ENCODE measurements at places on chromosomes 1 and 21. TPM values are rescaled to one million over a fixed set of nuclear protein-coding genes. Genes with fewer than 3 reads are reported as not detected.
A peak's percentile ranks its signal among the peaks of the same experiment; 100 is the strongest.

GRCh38 chr1:6889875-6890480 lies 104.7 kb downstream of the CAMTA1 start:
- DNase-seq, result peak; percentile 49

- DNase-seq, result no peak
Measured at GRCh38 chr1:145959333-145959732, 1.5 kb upstream of the LIX1L start.

DNA sequence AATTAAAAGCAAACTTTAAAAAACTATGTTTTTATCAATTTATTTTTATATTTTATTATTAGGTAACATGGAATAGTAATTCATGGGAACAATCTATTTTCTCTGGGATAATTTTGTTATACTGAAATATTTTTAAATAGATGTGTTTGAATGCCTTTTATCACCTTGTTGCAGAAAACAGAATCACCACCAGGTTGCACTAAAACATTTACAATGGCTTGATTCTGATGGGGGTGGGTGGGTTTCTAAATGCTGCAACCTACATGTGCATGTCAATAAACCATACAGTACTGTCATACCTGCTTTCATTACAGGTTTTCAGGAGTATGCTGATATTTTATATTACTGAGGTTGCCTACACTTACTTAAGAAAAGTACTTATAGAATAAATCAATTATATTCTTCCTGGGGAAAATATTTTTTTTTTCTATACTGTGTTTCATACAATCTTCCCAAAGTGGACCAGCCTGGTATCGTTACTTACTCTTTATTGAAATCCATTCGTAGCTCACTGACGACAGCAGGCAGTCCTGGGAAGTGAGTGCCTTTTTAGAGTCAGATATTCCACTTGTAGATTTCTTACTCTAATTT lies 132.8 kb downstream of the PTPRC start:
- DNase-seq, result no peak

DNA sequence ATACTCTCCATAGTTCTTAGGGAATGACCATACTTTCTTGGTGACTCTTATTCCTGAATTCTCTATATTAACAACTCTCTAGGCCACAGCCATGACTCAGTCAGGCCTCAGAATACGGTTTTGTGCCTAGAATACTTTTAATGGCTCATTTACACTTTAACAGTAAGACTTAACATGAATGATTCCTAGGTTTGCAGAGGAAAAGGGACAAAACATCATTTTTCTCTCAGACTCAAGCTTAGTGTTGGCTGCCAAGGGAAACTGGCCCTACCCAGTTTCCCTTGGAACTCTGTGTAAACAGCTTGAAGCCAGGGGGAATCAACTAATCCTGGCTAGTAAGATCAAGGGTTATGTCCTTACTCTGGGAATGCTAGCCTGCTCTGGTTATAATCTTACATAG lies 164.9 kb upstream of the PKN2 start:
- no peak for DNase-seq

DNA sequence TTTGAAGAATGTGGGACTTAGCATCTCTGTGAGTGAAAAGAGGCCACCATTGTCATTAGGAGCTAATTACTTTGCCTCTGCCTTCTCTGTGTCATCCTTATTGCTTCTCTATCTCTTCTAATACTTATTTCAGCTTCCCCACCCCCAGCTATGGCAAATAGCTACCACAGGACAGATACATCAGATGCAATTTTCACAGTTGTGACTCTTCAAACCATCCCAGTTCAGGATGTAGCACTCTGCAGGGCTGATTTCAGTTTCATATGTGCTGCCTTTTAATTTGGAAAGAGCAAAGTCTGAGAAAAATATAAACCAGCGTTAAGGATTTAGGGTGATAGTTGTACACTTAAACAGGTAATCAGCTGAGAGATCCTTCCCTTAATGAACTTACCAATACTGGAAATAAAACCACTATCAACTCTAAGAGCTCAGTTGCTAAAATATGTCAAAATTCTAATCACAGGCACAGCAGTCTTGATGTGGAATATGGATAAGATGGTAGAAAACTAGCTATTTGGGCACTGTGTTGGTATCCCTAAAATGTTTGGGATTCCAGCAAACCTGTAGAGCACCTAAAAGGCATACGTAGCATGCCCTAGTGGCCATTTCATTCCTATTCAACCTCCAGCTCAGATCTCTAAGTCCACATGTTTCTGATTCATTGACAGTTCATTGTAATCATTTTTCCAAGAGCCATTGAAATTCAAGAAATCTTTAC lies 148.4 kb downstream of the SYT2 start:
- no peak for DNase-seq

- no peak for DNase-seq
Measured at GRCh38 chr1:202565890-202566602, 144.2 kb downstream of the SYT2 start.

DNA sequence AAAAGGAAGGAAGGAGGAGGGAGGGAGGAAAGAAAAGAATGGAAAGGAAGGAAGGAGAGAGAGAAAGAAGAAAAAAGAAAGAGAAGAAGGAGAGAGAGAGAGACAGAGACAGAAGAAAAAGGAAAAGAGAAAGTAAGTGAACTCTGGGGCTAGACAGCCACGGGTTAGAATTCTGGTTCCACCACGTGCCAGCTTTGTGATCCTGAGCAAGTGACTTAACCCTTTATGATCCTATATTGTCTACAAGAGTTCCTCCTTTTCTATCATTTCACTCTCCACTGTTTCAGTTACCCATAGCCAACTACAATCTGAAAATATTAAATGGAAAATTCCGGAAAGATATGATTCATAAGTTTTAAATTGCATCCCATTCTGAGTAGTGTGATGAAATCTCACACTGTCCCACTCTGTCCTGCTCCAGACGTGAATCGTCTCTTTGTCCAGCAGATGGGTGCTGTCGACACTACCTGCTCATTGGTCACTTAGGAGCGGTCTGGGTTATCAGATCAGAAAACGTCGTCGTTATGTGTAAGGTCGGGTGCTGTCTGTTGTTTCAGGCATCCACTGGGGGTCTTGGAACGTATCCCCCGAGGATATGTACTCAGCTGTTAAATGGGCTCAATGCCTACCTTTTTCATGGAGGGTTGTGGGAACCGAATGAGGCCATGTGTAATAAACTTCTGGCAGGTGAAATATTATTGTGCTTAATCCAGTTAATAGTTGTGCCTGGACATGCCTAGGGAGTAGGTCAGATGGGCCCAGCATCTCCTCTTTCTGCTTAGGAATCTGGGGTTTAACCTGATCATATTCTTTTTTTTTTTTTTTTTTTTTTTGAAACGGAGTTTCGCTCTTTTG lies 19.1 kb downstream of the TMEM51 start:
- DNase-seq, result peak; percentile 33

- DNase-seq, result no peak
Measured at GRCh38 chr1:193726722-193727121, 540.3 kb upstream of the B3GALT2 start.

GRCh38 chr1:225362805-225363204 lies 65.0 kb downstream of the LBR start:
- no peak for DNase-seq

DNA sequence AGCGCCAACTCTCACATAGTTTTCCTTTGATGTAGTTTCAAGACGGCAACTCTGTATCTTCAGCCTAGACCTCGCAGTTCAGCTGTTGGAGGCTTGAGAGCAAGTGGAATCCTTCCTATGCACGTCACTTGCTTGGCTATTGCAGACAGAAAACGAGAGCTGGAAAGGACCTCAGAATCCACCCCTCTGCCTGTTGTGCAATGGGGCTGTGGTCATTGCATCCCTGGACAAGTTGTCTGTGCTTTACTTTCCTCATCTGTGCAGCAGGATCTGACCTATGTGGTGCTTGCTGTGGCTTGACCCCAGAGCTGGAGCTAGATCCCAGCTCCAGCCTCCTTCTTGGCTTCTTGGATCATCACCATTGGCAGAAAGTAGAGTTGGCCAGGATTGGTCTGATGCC lies 50.0 kb upstream of the IGSF21 start:
- no peak for DNase-seq

GRCh38 chr21:32806810-32807386 lies 35.3 kb upstream of the PAXBP1 start:
- DNase-seq, result no peak

GRCh38 chr1:116232989-116233514 lies 121.9 kb downstream of the MAB21L3 start:
- no peak for DNase-seq

DNA sequence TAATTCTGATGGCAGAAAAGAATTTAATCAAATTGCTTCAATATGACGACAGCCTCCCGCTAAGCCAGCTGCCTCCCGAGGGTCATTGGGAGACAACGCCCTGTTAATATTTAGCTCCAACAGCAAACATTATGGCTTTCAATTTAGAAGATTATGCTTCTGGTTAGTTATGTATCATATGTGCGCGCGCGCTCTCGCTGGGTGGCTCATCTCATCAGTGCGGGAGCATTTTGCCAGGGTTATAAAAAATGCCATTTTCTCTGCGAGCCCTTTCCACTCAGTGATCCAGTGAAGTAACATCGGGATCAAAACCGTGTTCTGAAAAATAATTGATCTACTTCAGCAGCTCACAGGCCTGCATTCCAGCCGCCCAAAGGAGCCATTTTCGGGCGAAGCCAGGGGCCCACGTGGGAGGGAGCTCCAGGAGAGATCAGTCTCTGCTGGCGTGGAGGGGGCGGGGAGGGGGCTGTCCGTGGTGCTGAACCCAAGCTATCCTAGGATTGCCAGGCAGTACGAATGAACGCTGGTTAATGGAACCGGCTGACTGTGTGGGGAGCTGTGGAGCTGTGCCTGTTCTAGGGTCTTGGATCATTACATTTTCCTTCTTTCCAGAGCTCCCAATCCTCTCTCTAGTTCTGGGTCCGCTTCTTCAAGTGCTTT lies 219.1 kb upstream of the ZC3H12A start:
- DNase-seq, result no peak

DNA sequence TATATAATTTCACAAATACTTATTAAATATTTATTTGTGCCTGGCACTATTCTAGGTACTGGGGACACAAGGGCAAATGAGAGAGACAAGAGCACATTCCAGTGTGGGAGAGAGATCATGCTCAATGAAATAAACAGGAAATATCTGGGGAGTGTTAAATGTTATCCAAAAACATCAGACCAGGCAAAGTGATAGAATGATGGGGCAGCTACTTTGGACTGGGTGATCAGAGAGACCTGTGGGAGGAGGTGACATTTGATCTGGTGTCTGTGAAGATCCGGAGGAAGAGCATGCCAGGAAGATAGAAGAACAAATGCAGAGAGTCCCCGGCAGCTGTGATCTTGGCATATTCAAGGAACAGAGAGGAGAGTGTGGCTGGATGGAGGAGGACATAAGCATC lies 27.5 kb upstream of the GNG12 start:
- no peak for DNase-seq

DNA sequence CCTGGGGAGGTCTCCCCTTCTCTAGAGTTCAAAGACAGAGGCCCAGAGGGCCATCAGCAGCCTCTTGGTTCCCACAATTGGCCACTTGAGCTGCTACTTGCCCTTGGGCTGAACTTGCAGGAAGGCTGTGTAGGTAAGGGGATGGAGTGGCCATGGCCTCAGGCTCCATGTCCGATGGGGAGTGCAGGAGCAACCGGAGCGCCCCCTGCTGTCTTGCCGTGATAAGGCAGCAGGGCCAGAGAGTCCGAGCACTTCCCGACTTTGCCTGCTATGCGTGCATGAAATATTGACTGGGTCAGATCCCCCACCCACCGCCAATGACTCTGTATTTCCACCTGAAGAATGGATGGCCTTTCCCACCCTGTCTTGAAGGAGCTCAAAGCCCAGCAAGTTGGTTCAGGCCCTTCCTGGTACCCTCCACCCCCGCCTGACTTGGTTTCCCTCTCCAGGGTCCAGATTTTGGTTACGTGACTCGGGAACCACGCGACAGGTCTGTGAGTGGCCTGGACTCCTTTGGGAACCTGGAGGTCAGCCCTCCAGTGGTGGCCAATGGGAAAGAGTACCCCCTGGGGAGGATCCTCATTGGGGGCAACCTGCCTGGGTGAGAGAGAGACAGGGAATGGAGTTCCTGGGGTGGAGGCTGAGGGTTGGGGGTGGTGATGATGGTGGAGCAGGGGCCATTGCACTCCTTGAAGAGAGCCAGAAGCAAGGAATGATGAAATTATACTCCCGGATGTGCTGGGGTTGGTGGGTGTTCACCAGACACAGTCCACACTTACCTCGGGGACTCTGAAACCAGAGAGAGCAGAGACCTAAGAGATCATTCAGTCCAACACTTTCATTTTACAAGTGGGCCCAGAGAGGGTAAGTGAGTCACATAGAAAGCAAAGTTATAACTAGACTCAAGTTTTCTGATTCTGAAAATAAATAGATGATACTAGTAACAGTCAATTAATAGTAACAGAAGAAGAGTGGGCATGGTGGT lies 25.6 kb downstream of the PADI3 start:
- DNase-seq, result no peak

DNA sequence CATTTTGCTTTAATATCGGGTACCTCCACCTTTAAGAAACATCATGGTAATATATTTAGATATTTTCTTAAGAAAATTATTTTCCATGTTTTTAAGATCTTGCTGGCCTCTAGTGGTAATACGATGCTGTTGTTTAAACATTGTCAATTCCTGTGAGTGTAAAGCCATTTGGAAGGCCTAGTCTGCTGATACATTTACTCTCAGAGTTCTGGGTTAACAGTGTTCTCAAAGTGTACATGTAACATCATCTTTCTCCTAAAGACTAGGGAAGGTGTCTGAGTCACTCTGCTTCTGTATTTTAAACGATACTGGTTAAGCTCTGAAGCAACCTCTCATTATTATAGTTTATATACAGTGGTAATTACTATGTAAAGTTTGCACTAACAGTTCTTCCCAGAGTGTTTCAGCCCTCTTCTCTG lies 189.1 kb downstream of the RASAL2 start:
- no peak for DNase-seq

- no peak for DNase-seq
Measured at GRCh38 chr1:75470448-75470847, 140.5 kb downstream of the SLC44A5 start.

DNA sequence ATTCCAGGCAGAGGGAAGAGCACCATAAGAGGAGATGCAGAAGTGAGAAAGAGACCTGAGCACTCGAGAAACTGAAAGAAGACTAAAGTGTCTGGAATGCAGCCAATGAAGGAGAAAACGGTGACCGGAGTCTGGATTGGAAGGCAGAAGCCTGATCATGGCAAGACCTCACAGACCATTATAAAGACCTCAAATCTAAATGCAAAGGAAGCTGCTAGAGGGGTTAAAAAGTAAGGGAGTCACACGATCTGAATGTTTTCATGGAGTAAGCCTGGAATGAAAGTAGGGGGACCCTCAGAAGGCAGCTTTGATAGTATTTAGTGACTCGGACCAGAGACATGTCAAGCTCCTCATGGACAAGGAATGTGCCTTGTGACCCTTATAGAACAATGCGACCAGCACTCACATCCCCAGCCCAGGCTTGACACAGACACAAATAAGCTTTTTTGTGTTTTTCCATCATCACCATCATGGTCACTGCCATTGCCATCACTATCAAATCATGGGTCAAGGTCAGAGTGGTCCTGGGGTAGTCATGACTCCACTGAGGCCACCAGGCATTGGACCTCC lies 183.6 kb downstream of the SEC16B start:
- DNase-seq, result no peak

The KTI12 gene
- total RNA-seq, result 3.5 TPM

The GNG4 gene
- not detected for total RNA-seq

The CD53 gene
- 13.7 TPM for total RNA-seq

The GJA4 gene
- 31.4 TPM for total RNA-seq

The INSRR gene
- 0.06 TPM for total RNA-seq

Measured in right cardiac atrium (tissue), 5 donors.